Right ventricle myocardium inferior (tissue), 1 donor: ENCODE measurements at places on chromosomes 4 and X. TPM values are rescaled to one million over a fixed set of nuclear protein-coding genes. Genes with fewer than 3 reads are reported as not detected.

ADGRL3 gene
- 3.7 TPM for total RNA-seq

C4orf51 gene
- total RNA-seq, result not detected

PLS3 gene
- total RNA-seq, result 44.7 TPM

HELT gene
- total RNA-seq, result not detected

DRD5 gene
- total RNA-seq, result not detected

TCEAL2 gene
- not detected for total RNA-seq

DNA sequence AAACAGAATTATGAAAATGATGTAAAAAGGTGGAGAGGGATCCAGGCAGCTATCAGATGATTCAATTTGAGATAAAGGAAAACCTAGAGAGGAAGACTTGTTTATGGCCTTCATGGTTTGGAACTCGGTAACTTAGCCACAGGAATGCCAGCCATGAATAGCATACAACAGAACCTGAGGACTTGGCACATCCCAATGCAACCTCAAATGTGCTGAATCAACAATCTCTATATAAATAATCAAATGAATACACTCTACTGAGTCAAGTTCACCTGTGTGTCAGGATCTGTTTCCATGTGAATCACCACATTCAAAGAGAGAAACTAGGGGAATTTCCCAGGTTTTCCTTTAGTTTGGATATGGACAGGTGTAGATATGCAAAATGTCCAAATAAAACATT, 86.9 kb downstream of the MBNL3 start:
- DNase-seq, result no peak

DNA sequence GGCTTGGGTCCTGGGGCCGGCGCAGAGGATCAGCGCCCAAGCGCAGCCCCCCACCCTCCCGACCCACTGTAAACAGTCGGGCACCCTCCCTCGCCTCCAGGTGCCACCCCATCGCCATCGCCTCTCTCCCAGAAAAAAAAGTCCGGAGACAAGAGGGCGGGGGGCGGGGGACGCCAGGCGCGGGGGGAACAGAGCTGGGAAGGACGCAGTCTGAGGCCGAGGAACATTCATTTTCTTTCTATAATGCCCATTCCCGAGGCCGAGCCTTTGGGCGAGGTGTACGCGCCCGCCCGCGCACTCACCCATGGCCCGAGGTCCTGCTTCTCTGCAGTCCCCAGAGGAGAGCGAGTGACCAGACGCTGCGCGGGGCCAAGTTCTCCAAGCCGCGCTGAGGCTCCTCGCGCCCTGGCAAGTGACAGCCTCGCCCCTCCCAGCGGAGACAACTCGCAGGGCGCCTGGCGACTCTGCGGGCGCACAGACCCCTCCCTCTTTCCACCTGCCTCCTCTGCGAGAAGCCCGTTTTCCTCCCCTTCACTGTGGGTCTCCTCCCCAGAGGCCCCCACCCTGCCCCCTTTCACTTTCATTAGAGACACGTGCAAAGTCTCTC, 63.5 kb upstream of the WDR17 start:
- DNase-seq, result no peak

DNA sequence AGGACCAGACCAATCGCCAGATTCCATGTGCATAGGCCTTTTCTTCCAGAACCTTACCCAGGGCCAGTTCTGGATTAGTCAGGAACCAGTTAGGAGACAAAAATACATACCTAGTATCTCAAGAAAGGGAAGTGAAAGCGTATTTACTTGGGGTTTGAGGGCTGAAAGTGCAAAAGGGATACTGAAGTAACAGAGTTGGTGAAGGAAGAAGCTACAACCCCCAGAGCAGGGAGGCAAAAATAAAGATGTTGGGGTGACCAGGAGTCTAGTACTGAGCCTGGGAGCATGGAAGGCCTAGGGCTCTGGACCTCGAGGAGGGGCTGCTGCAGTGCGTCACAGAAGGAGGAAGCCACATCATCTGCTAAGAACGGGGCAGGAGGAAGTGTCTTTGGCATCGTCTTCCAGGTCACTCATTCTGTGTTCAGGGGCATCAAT, 38.3 kb downstream of the TKTL1 start:
- no peak for DNase-seq

DNA sequence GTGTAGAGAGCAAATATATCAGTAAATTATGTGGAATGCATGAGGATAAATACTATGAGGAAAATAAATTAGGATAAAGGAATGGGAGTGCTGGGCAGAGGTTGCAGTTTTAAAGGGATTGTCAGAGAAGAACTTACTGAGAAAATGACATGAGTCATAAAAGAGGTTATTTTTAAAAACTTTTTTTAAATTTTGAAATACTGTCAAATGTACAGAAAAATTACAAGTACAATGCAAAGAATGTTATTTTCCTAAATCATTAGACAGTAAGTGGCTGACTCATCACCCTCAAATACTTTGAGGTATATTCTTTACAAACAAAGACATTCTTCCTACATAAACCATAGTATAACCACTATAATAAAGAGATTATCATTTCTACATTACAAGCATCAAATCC, 29.8 kb upstream of the H2AZ1 start:
- DNase-seq, result no peak

- no peak for DNase-seq
Observed at GRCh38 chr4:24413311-24413784, 171.0 kb downstream of the DHX15 start.

GRCh38 chrX:15437724-15438123, 53.5 kb upstream of the VEGFD start:
- no peak for DNase-seq

DNA sequence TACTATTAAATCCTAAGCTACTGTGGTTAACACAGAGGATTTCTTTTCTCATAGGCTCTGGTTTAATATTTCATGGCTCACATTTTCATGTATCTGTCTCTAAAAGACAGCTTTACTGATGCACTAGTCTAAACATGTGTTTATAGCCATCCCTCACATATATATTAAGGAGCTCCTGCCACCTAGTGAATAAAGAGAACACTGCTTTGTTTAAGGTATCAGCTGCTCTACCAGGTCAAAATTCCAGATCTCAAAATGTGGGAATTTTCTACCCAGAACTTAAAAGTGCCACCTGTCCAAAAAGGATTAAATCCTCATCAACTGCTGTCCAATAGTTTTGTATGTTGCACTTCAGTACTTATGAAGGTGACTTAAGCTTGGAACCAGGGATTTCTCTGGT, 188.5 kb upstream of the TEX13C start:
- DNase-seq, result no peak

DNA sequence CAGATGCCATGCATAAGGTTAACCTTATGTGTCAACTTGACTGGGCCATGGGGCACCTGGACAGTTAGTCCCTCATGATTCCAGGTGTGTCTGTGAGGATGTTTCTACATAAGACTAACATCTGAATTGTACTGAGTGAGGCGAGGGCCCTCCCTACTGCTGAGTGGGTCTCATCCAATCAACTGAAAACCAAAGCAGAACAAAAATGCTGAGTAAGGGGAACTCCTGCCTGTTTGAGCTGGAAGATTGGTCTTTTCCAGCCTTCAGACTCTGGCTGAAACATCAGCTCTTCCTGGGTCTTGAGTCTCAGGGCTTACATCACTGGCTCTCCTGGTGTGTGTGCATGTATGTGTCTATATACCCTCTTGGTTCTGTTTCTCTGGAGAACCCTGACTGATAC, 13.8 kb downstream of the NELFA start:
- DNase-seq, result no peak

DNA sequence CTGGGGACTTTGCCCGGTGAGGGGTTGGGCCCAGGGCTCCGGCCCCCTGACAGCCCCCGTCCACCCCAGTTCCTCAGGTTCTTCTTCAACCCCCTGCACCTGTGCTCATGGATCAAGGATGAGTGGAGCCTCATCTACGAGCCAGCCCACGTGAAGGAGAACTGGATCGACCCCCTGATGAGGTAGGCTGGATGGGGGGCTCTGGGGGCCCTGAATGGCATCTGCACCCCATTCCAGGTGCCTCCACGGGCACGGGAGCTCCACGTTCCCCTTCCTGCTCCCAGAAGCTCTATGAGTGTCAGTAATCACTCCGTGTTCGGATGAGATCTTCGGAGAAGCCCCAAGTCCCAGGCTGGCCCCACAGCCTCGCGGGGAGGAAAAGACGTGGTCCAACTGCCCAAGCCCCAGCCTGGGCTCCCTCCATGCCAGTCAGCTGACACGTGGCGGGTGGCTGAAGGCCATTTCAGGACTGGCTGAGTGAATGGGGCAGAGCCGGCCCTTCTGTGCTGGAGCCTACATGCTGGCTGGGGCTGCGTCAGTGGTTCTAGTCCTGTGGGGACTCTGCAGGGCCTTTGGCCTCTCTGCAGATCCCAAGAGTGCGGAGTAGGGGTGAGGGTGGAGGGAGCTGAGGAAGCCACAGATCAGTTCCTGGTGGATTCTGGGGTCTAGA, 24.4 kb downstream of the CFAP99 start:
- no peak for DNase-seq

- no peak for DNase-seq
Observed at GRCh38 chr4:142110136-142110535, 473.8 kb downstream of the IL15 start.

GRCh38 chrX:39479856-39480255, 617.9 kb downstream of the BCOR start:
- DNase-seq, result no peak

DNA sequence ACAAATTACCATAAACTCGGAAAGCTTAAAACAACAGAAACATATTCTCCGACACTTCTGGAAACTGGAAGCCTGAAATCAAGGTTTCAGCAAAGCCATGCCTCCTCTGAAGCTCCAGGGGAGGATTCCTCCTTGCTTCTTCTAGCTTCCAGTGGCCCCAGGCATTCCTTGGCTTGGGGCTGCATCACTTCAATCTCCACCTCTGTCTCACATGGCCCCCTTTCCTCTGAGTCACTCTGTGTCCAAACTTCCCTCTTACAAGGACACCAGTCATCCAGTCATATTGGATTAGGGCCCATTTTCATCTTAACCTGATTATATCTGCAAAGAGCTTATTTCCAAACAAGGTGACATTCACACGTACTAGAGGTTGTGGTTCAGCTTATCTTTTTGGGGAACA, 17.3 kb downstream of the PARM1 start:
- no peak for DNase-seq

DNA sequence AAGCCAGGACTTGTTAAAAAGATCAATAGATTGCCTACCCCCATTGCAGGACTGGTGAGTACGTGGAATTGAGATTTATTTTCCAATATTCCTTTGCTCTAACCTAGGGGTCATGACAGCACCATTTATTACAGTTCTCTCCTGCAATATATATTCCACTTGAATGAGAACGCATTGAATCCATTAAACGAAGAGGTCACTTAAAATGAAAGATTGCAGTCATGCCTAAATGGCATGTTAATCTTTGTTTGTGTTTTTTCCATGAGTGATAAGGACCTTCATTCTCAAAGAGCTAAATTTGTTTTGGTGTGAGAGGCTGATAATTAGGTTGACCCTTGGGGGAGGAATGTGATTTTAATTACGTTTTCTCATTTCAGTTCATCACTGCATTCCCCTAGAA, 13.5 kb upstream of the LIMCH1 start:
- DNase-seq, result no peak

DNA sequence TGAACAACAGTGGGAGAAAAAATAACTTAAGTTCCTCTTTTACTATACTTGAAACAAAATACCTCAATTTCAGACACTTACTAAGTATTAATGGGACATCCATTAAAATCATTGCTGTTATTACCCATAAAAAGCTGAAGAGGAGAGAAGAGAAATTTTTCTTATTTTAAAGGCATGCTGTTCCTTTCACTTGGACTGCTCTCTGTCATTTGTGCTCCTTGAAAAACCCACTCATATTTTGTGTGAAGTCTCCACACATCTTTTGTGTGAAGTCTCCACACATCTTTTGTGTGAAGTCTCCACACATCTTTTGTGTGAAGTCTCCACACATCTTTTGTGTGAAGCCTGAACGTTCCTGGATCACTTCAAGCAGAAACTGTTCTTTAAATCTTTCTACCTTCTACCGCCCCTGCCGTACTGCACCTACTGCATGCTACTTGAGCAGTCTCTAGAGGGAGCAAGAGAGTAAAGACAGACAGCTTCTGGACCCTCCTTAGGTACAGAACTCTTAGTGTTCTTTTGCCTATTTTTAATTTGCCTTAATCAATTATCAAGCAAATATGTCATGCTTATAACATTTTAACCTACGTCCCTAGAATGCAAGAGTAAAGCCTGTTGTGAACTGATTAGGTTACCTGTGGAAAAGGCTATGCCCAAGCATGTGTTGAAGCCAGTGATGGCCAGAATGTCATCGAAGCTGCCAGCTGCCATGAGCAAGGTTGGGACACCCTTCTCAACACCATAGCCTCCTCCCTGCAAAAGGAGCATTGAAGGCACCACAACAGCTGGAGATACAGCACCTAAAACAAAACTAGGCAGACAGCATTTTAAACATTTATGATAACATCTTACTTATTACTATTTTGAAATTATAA, 27.1 kb upstream of the SLC9B1 start:
- no peak for DNase-seq

GRCh38 chr4:89572224-89572858, 264.6 kb downstream of the SNCA start:
- no peak for DNase-seq

GRCh38 chr4:120692964-120693363, 229.6 kb downstream of the PRDM5 start:
- DNase-seq, result no peak

GRCh38 chrX:37470711-37471110, 100.8 kb upstream of the LANCL3 start:
- no peak for DNase-seq

GRCh38 chr4:78747475-78747922, 28.7 kb upstream of the BMP2K start:
- DNase-seq, result no peak

DNA sequence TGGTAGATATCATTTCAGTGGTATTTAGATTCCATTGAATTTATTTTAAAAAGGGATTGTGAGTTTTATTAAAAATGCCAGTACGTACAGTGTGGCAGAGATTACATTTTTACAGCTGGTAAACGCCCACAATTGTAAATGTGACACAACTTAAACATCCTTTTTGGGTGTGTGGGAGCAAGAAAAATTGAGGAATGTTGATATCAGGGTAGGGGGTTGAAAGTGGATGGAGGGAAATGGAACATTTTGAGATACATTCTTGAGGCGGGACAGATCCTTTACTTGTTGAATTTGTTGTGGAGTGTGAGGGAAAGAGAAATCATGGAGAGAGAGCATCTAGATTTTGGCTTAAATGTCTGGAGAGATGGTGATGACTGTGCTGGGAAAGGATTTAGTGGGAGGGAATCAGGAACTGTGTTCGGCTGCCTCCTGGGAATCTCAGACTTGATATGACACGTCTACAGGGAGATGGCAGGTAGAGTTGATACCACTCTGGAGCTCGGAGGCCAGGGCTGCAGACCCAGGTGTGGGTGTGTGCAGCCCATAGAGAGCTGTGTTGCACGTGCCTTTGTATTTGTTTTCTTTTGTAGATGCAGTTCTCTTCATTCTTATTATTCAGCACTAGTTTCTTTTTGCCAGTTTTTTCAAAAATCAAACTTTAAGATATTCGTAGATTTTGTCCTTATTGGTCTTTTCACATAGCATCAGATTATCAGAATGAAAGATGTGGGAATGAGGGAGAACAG, 10.8 kb downstream of the TMEM131L start:
- DNase-seq, result no peak
